ENCODE measurements at places on chromosomes 6 and 20.

- DNase-seq = no peak
These were observed 11.7 kb downstream of the OSER1 start for GRCh38 chr20:44198872-44199271.

DNA sequence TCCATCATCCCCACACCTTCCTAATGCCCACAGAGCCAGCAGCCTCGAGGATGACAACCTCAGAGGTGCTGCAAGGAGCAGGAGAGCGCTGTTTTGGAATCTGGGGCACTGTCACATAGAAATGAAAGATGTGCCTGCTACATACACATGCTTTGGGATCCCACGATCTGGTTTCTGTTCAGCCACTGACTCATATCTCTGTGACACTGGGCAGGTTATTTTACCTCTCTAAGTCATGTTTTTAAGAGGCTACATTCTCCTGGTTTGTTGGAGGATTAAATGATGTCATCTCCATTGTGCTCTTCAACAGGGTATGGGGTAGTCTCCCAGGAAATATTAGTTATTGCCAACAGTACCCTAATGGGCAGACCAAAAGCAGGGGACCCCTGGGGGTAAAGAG is 32.6 kb upstream of the TAB2 start:
- DNase-seq = no peak

DNA sequence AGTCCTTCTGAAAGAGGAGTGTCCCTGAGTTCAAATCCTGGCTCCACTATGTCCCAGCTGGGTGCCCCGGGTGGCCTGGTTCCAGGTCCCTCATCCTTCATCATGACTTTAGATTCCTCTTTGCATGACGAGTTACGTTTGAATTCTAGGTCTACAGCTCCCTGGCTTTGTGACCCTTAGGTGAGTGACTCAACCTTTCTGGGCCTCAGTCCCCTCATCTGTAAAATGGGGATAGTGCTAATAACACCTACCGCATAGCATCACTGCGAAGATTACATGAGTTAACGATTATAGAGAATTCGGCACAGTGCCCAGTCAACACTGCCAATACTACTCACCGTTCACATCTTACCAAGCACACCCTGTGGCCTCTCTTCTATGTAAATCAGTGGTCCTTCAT is 39.4 kb downstream of the RSPO4 start:
- DNase-seq = no peak

- no peak for DNase-seq
These were observed 83.2 kb downstream of the CEBPB start for GRCh38 chr20:50273601-50274491.

DNA sequence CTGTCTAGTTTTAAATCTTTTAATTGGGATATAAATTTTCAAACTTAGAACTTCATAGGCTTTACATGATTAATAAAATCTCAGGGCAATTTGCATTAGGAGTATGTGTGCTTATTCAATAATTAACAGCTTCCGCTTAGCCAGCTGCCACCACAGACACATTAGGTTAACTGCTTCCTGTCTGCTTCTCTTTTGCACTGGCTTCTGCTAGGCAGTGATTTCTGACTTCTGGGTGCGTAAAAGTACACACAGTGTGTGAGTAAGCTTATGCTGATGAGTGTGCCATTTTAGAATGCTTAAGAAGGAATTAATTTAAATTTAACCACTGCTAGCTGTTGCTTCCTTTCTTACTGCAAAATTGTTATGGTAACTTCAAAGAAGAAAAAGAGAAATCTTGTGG is 73.9 kb downstream of the F13A1 start:
- DNase-seq = no peak

- no peak for DNase-seq
These were observed 12.1 kb upstream of the ATXN1 start for GRCh38 chr6:16773362-16773761.

GRCh38 chr6:128310451-128310850 is 209.9 kb downstream of the PTPRK start:
- DNase-seq = no peak

- no peak for DNase-seq
These were observed 6.0 kb downstream of the PDYN start for GRCh38 chr20:1987826-1988225.
